ENCODE measurements at places on chromosomes 5 and 9. TPM values are rescaled to one million over a fixed set of nuclear protein-coding genes. Genes with fewer than 3 reads are reported as not detected.

GRCh38 chr5:143101725-143102386 lies 301.6 kb downstream of the NR3C1 start:
- DNase-seq = no peak

- no peak for DNase-seq
These were observed 4.0 kb upstream of the CSF2 start for GRCh38 chr5:132069561-132069960.

DNA sequence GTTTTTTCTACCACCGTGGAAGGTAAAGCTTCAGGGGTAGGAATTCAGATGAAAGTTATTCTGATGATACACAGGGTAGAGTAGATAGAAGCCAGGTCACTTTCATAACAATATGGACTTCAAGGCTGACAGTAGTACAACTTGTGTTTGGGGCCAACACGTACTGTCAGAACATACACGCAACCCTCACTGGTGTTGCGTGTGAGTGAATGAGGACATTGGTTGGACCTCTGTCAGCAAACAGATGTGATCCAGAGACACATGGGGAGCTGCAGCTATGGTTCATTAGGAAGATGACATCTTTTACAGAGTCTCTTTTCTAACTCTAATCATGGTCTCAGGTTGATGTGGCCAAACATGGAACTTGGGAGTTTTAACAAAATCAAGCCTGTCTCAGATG lies 70.1 kb upstream of the MOCS2 start:
- no peak for DNase-seq

- DNase-seq = no peak
These were observed 177.0 kb downstream of the MSX2 start for GRCh38 chr5:174901336-174901735.

- DNase-seq = peak; percentile 80
These were observed 91.3 kb upstream of the RASEF start for GRCh38 chr9:83154087-83154736.

Gene PCDHA3
- total RNA-seq = not detected

- DNase-seq = no peak
These were observed 156.6 kb downstream of the AOPEP start for GRCh38 chr9:94882966-94883641.
